ENCODE measurements at places on chromosomes 2 and 18.

DNA sequence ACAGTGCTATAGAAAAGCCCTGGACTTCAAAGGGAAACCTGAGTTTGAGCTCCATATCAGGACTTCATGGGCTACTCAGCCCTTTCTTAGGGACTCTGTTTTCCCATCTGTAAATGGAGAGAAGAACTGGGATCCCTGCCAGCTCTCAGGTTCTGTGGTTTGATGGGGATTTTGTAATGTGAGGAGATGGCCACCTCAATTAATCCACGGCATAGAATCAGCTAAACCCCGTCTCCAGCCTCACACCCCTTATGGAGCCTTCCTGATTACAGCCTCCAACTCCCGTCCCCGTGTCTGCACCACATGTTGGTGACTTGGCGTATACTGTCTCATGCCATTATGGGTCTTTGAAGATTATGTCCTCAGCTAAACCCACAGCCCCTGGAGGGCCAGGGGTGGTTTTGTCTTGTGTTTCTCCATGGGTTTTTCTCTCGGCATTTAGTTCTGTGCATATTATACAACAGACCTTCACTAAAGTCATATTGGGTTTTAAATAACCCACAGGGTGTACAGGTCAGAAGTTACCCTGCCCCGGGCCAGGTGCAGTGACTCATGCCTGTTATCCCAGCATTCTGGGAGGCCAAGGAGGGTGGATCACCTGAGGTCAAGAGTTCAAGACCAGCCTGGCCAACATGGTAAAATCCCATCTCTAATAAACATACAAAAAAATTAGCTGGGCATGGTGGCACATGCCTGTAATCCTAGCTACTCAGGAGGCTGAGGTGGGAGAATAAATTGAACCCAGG lies 63.8 kb upstream of the PPP1CB start:
- no peak for DNase-seq

- DNase-seq, result no peak
Observed at GRCh38 chr18:78099979-78100588, 850.4 kb downstream of the GALR1 start.

DNA sequence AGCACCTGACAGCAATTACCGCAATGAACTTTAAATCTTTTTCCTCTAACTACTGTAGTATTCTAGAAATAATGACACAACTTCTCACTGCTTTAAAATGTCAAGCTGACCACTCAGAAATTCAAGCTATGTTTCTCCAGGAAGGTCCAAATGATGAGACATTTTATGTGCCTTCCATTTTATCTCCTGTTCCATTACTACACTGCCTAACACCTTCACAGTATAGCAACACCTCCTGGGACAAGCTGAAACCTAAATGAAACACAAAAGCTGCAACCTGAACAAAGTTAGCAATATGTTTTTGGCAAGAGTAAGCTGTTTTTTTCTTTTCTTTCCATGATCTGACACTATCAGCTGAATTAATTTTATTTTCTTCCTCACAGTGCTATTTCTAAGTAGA lies 81.9 kb downstream of the IKZF2 start:
- DNase-seq, result no peak

DNA sequence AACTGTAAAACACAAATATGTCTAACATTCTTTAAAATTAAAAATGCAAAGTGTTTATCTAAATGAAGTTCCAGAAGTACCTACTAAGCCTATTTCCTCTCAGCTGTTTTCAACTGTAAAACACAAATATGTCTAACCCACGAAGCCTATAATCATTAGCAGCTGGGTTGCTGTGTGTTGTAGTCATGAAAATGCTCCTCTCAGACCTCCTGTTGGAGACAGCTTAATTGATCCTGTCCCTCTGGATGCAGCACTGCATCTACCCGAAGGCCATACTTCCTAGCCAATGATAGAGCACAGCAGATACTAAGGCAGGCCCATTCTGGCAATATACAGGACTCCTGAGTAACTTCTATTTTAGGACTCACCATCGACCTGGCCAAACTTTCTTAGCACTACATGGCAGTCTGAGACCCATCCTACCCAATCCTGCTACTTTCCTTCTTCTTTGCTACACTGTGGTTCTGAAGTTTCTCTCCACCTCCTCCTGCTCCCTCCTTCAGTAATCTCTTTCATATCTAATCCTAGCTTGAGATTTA lies 92.5 kb upstream of the RBBP8 start:
- DNase-seq, result no peak

GRCh38 chr2:234051374-234052070 lies 1.0 kb downstream of the SPP2 start:
- DNase-seq, result no peak

DNA sequence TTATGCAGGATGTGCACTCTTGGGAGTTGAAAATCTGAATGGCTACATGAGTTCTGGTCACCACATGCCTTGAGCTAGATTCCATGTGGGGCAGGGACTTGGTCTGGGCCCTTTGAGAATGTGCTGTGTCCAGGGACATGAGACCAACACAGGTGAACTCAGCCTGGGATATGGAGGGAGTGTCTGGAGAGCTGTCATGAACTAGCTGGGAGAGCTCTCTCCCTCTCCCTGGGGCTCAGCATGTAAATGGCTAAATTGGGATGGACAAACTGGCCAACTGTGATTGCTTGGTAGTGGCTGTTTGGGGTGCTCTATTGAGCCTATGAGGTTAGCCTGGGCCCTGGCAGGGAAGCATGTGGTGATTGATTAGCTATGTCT lies 105.1 kb upstream of the HS6ST1 start:
- no peak for DNase-seq

GRCh38 chr2:179057737-179058136 lies 7.8 kb upstream of the CCDC141 start:
- no peak for DNase-seq

DNA sequence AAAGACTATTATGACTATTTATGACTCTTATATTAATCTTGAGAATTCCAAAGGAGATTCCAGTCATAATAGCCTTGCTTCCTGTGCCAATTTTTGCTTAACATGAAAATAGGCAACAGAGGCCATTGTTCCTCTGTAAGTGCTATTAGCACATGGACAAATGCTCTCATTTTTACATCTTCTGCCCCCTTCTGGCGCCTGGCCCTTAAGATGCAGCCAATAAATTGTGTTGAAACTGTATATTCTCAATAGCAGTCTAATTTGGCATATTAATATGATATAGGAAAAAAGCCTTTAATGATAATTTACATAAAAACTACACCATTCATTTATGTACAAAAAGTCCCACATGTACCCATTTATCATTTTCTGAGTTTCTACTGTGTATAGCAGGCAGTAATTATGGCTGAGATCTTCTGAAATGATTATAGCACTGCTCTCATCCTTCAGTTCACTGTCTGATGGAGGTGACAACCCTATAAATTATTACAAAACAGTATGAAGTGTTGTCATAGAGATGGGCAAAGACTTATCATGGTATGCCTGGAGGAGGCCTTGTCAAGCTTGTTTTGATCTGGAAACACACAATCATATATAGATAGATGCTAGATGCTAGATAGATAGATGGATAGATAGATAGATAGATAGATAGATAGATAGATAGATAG lies 613.3 kb downstream of the TSN start:
- no peak for DNase-seq

- no peak for DNase-seq
Observed at GRCh38 chr2:3602553-3603339, 7.8 kb downstream of the COLEC11 start.

- DNase-seq, result no peak
Observed at GRCh38 chr2:69600425-69600824, 43.1 kb downstream of the AAK1 start.

GRCh38 chr18:79786786-79787526 lies 10.8 kb upstream of the KCNG2 start:
- DNase-seq, result no peak

- DNase-seq, result no peak
Observed at GRCh38 chr2:200338692-200339091, 32.2 kb downstream of the SPATS2L start.

DNA sequence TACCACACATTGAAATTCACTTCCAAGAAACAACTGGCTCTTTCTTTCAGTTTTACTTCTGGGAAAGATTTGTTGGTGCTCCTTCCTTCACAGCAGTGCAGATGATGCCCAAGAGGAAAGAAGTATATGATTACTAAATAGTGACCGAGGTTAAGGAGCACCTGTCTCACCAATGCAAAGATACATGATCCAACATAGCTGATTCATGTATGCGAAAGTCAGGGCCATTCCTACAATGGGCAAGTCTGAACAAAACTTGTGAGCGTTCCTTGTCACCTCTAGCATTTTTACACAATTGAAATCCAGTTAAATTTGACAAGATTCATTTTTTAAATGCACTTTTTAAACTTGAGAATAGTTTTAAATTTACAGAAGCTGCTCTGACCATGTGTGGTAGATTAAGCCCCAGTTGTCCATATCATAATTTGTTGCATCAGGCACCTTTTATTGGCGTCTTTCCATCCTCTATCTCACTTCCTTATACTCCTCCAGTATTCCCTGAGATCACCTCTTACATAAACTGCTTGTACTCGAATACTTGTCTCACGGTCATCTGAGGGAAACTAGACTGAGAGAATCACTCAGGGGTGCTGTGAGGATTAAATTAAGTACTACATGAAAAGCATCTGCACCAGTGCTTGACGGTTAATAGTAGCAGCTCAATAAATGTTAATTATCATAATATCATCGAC lies 438.8 kb upstream of the CDH20 start:
- no peak for DNase-seq
